ENCODE measurements at places on chromosomes 6 and 20.
A peak's percentile ranks its signal among the peaks of the same experiment; 100 is the strongest.

DNA sequence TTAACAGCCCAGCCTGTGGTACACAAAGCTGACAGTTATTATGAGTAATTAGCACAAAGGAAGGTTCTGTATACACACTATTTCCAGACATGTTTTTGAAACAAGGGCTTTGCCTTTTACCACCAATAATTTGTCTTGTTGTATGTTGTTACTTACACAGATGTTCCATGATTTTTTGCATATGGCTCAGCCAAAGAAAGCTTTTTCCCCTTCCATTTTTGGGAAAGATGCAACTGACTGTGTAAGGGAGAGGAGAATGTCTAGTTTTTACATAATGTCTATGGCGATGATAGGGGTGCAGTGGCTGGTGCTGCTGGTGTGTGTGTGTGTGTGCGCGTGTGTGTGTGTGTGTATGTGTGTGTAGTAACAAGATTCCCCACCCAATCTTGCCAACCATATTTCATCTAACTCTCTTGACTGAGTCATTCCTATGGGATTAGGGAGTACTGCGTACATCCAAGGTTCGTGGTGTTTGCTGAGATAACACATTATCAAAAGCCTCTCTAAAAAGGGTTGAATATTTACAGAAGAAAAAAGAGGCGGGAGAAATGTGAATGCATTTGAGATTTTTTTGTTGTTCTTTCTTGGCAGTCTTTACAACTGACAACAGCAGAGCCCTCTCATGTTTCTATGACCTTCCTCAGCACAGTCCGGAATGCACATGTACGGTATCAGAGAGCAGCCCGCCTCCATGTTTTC, 192.2 kb downstream of the GMPR start:
- no peak for DNase-seq

DNA sequence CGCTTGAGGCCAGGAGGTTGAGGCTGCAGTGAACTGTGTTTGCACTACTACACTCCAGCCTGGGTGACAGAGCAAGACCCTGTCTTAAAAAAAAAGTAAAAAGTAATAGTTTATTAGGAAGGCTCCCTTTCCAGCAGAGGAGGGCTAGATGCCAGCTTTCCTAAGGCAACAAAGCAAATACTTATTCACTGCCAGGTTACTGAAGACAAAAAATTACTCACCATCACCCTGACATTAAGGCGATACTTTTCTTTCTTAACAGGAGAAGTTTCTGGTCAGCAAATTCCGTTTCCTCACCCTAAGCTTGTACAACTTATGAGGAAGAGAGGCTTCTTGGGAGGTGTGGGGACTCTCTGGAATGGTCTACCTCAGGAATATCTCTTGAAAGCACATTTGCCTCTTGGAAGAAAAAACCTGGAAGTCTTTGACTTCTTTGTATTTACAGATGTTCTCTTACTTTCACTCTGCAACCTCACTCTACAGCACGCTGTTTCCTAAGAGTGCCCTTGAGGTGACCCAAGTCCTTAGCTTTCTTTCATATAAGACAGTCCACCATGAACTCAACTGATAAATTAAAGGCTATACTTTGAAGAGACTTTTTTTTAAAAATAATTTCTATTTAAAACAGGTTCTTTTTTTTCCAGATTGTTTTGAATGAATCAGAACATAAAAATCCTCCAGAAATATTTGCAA, 52.9 kb upstream of the TRAF3IP2 start:
- no peak for DNase-seq

- DNase-seq = no peak
These were observed 1209.7 kb upstream of the MAP3K7 start for GRCh38 chr6:91796603-91797002.

DNA sequence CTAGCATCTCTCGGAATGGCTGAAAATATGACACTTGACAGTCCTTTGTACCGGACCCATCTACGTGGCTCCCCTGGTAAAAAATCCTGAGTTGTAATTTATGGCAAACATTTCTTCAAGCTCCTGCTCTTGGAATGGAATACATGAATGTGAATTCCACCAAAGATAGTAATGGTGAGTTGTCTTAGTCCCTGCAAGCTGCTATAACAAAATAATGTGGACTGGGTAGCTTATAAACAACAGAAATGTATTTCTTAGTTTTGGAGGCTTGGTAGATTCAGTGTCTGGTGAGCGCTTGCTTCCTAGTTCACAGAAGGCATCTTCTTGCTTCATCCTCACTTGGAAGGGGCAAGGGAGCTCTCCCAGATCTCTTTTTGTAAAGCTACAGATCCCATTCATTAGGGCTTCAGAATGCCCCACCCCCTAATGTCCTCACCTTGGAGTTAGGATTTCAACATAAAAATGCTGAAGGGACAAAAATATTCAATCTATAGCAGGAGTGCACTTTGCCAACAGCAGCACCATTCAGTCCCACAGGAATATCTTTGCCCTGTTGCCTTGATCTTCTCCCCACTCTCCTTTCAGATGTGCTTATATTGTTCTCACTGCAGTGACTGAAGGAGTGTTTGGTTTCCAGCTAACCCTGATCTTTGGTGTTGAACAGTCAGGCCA, 167.8 kb upstream of the HDAC2 start:
- no peak for DNase-seq

DNA sequence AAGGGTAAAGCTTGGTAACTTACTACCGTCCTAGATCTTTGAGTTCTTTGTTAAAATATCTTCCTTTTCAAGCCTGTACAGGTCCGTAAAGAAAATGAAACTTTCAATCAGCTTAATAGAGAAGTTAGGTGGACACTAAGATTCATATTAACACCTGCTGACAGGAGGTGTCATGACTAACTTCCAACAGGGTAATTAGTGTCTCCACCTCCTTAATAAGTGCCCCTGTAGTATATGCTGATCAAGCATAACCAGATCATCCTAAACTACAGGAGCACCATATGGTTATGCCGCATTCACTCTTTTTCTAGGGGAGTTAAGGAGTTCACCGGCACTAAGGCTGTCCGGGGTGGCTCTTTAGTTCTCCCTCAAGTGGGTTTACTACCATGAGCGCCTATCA, 23.9 kb upstream of the RALGAPA2 start:
- no peak for DNase-seq

GRCh38 chr6:149566410-149567193, 427 bp downstream of the GINM1 start:
- DNase-seq = peak; percentile 47

DNA sequence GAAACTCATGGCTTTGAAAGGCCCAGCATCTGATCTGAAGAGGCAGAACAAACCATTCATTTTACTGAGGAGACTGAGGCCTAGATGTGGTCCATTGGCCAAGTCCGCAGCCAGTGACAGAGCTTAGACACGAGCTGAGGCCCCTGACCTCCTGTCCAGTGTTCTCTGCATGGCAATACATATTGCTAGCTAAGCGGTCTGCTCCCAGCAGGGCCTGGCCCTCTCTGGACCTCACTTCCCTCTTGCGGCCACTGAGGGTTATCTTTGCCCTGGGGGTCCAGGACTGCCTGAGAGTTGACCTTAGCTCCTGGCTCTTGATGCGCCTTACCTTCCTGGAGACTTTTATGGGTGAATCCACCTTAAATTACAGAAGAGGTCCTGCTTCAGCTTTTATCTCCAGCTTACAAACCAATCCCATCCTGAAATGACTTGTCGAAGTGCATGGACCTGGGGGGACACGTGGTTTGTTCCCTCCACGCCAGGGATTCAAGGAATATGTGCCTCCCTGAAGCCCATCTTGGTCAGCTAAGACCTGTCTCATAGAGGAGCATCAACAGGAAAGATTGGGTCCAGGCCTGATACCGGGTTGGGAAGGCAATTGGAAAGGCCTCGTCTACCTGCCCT, 75.6 kb downstream of the CNBD2 start:
- DNase-seq = no peak
